ENCODE measurements at places on chromosomes 4 and X. TPM values are rescaled to one million over a fixed set of nuclear protein-coding genes. Genes with fewer than 3 reads are reported as not detected.

DNA sequence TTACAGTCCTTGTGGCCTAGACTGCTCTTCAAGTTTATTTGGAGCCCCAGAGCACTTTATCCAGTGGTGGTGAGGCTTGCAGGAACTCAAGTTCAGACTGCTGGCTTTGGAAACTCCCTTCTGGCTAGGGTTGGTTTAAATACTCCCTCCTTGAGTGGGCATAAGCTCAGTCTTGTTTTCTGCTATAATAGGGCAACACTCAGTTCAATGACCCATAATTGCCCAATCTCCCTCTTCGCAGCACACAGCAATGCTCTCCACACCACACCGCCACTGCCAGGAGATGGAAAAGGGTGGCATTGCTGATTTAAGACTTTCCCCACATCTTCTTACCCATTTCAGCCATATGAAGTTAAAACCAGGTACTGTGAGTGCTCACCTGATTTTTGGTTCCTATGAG lies 27.9 kb upstream of the USP38 start:
- no peak for DNase-seq

GRCh38 chr4:122065149-122065548 lies 87.0 kb upstream of the BLTP1 start:
- no peak for DNase-seq

DNA sequence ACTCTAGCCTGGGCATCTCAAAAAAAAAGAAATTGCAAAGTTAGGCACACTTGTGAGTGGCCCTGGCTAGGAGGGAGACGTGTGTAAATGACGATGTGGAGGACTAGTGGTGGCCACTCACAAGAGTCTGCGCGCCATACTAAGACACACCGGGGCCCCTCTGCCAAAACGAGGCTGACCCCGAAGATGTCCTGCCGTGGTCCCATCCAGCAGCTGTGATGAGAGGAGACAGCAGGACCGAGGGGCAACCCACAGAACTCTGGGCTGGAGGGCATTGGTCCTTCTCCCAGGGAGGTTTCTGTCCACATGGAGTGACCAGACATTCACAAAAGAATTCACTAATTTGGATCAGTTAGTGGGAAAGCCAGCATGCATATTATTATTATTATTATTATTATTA lies 47.4 kb downstream of the NOP14 start:
- DNase-seq: no peak

The ARMCX2 gene
- 76.4 TPM for total RNA-seq

Measured in fibroblast of villous mesenchyme (primary cell).